AG04450 (cell line): ENCODE measurements at places on chromosomes 1 and 21.
A peak's percentile ranks its signal among the peaks of the same experiment; 100 is the strongest.

DNA sequence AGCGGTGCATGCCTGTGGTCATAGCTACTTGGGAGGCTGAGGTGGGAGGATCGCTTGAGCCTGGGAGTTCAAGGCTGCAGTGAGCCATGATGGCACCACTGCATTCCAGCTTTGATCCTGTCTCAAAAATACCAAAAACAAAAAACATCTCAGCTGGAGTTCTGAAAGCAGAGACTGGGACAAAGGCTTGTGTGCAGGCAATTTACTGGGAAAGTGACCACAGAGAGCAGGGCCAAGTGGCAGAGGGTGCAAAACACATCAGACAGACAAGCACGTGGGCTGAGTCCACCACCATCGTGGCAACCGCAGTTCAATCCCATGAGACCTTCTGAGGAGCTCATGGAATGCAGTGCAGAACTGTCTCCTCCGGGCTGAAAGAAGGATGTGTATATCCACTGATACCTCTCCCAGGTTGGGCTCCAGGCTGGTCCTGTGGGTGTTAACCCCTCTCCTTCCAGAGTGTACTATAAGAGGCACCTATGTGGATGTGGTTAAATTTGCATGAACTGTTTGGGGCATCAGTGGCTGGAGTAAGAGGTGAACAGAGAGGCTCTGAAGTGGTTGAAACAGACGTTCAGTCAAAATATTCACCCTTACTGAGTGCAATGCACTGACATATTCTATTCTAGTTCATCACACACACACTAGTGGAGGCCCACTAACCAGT lies 10.8 kb downstream of the PIGP start:
- DNase-seq: no peak

GRCh38 chr1:43309405-43310025 lies 8.7 kb downstream of the TIE1 start:
- no peak for DNase-seq

DNA sequence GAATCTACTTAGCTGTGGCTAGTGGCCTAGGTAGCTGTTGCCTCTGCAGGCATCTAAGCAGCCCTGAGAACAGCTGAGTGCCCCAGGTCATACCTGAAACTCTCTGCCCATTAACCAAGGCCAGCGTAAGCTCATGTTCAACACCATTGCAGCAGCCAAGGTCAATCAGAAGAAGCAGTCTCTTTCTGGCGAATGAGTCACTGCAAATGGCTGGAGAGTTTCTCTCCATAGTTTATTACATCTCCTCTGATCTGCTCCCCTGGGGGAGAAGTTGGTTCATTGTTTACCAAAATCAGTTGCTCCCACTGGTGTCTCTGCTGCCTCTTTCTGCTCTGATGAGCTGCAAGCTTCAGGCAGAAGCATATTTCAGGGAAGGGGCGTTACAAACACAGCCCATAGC lies 6.9 kb upstream of the BCL9 start:
- DNase-seq: no peak

DNA sequence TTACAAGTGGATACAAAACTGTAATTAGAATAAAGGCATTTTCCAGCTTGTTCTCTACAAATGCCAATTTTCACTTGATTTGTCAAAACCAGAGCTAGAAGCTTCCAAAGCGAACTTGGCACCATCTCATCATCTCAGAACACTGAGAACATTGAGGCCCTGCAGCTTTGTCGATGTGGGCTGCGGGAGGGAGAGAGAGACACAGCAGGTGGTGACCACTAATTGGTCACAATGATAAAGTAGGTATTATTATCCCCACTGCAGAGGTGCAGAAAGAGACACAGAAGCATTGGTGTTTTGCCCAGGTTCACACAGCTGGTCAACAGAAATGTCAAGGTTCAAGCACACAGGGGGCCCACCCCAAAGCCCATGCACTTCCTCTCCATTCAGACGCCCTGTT lies 72.2 kb upstream of the KRTAP19-8 start:
- DNase-seq: no peak

GRCh38 chr1:37725851-37726613 lies 33.7 kb downstream of the CDCA8 start:
- DNase-seq: no peak

DNA sequence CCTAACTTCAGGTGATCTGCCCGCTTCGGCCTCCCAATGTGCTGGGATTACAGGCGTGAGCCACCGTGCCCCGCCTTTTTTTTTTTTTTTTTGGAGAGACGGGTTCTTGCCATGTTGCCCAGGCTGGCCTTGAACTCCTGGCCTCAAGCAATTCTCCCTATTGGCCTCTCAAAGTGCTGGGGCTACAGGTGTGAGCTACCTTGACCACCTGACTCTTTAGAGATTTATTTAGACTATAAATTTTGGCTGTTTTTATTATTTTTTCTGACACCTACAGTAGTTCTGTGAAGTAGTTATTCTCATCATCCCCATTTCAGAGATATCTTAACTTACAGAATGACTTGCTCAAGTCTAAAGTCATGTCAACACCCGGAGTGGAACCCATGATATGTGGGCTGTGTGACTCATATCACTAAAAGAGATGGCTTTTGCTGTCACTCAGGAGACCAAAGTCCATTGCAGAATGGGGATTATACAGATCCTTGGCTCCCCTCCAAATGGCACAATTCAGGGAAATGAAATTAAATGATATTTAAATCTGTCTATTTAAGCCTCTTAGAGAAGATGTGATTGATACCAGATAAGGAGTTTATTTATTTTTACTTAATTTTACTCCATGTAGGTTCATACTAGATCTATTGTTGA lies 93.2 kb downstream of the CTH start:
- DNase-seq: no peak

- no peak for DNase-seq
These were observed 48.0 kb downstream of the URB2 start for GRCh38 chr1:229674042-229674441.

DNA sequence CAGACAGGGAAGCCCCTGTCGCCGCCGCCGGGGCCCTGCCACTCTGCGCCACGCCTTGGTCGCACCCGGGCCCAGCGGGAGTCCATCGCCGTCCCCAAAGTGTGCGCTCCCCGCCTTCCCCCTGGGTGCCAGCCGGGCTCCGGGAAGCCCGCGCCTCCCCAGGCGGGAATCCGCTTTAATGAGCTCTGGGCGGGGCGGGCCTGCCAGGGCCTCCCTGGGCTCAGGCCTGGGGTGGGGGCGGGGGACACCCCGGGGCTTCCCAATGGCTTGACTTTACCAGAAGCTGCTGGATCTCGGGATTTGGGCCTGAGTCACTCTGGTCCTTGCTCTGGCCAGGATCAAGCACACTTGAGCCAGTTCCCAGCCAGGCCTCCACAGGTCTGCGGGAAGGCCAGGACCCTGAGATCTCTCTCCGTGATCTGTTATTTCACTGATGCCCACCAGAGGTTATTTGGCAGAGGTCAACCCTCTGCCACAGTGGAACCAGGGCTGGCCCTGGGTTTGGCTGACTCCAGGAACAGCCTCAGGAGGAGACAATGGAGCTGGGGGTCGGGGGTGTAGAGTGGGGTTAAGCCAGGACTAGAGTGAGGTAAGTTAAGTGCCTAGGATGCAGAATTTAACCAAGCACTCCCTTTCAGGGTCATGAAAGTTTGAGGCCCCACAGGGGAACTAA lies 178.4 kb upstream of the EDN2 start:
- DNase-seq: no peak

DNA sequence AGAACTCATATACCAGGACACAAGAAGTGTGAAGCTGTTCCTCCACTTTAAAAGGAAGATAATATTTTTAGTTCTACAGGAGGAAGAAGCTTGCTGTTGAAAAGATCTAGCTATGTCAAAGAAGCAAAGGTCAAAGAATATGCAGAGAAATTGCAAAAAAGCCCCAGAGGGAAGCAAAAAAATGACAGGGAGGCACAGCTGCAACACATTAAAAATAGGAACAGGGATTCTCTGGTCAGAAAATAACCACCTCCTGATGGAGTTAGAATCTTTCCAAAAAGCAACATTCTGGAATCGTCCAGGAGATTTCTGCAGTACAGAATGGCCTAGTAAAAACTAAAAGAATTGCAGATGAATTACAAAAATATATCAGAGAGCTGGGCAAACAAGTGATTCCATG lies 238.9 kb upstream of the PRMT6 start:
- no peak for DNase-seq

GRCh38 chr1:236687273-236687672 lies 974 bp downstream of the ACTN2 start:
- no peak for DNase-seq

DNA sequence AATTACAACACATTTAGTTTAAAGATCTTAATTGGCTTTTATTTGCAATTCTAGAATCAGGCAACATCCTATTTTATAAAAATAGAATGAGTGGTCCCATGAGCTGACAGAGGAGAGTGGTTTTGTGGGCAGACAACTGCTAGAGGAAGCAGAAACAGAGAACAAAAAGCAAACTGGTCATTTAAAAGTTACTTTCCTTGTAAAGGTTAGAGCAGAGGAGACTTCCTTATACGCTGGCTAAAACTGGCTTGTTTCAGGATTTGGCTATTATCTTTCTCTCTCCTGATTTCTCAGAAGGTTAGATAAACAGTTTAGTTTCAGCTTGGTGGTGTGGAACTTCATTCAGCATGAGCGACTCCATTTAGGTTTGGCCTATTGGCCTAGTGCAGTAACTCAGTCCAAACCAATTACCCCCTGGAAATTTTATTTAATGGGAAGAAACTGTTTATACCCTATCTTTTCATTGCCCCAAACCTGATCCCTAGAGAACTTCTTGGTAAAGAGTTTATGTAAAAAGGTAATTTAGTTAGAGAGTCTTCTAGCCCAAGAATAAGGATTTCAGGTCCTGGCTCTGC lies 32.2 kb upstream of the IL20 start:
- DNase-seq: no peak

DNA sequence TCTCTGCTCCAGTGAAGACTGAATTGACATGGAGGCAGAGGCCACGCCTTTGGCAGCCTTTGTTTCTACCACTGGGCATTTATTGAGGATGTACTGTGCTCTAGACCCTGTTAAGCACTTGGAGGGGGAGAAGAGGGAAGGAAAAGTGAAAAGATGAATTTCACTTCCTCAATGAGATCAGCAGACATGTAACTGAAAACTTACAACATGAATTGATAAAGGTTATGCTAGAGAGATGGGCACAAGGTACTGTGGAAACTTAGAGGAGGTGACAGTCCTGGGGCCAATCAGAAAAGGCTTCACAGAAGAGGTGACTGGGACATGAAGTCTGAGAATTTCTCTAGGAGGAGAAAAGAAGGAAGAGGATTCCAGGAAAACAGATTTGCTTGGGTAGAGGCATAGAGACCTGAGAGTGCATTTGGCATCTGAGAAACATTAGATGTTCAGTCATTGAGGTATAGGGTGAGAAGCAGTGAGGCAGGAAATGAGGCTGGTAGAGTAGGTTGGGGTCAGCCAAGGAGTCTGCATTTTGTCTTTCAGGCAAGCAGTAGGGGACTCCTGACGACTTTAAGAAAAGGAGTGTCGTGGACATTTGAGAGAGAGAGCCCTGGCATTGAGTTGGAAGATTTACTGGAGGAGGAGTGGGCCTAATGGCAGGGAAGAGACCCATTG lies 113.0 kb downstream of the SYT2 start:
- DNase-seq: no peak

GRCh38 chr1:163414778-163415177 lies 93.0 kb downstream of the NUF2 start:
- no peak for DNase-seq

- no peak for DNase-seq
These were observed 17.9 kb upstream of the DYRK1A start for GRCh38 chr21:37348664-37349063.

- no peak for DNase-seq
These were observed 15.1 kb downstream of the GJA5 start for GRCh38 chr1:147745271-147745670.

- no peak for DNase-seq
These were observed 18.7 kb downstream of the COL6A1 start for GRCh38 chr21:46000182-46000730.

DNA sequence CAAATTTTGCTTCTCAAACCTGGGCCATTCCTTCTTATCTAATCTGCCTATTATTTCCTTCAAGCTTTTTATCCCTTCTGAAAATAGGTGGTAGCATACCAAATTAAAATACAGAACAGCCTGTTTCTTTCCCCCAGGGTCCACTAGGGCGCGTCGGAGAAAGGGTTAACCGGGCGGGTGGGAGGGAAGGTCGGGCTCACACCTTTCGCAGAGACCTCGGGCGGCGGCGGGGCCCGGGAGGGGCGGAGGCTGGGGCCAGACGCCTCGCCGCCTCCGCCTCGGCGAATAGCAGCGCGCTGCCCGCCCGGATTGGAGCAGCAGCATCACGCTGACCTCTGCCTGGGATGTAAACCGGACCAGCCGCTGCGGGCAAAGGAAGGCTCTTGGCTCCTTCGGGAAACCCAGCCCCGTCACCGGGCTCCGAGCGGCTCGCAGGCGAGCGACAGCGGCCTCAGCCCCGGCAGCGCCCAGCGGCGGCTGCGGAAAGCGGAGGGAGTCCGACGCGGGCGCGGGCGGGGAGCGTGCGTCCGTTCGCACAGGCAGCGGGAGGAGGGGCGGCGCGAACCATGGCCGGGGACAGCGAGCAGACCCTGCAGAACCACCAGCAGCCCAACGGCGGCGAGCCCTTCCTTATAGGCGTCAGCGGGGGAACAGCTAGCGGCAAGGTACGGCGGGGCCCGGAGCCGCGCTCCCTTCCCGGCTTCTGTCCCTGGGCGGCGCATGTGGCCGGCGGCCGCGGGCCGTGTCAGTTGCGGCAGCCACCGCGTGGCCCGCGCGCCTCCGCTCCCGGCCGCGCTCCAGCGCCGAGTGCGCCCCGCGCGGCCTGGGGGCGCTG lies at the start of gene UCK2:
UCK2 (plus strand) TSS at position 347 of the 835 bp plus-strand sequence; CDS start at position 567, 220 bp downstream.
- DNase-seq: peak; percentile 43

DNA sequence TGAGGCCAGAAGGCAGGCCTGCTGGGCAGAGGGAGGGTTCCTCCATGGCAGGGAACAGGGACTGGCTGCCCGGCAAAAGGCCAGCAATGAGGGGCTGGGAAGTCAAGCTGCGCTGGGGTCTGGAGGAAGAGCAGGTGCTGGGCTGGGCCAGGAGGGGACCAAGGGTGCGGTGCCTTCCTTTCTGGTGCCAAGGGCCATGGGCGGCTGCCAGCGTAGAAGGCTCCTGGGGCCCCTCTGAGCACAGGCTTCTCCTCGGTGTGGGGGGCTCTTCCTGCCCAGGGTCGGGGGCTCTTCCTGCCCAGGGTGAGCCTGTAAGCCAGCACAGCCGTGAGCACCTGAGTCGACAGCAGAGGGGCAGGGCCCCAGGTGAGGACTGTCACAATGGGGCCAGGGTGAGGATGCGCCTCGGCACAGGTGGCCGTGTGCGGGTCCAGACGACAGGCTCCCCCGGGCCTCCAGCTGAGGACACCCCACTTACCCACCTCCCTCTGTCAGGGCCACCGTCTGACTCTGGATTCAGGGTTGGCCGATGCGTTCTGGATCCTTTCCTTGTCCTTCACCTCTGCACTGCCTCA lies 10.7 kb upstream of the DNMT3L start:
- DNase-seq: no peak
